ENCODE measurements at places on chromosomes 1 and 21. TPM values are rescaled to one million over a fixed set of nuclear protein-coding genes. Genes with fewer than 3 reads are reported as not detected.

The ALPL gene
- total RNA-seq = 7.8 TPM

The MX2 gene
- total RNA-seq = 22.9 TPM

GRCh38 chr1:214003233-214003632, 15.5 kb downstream of the PROX1 start:
- DNase-seq = no peak

- no peak for DNase-seq
These were observed 57.4 kb upstream of the MTF2 start for GRCh38 chr1:93021539-93022134.

DNA sequence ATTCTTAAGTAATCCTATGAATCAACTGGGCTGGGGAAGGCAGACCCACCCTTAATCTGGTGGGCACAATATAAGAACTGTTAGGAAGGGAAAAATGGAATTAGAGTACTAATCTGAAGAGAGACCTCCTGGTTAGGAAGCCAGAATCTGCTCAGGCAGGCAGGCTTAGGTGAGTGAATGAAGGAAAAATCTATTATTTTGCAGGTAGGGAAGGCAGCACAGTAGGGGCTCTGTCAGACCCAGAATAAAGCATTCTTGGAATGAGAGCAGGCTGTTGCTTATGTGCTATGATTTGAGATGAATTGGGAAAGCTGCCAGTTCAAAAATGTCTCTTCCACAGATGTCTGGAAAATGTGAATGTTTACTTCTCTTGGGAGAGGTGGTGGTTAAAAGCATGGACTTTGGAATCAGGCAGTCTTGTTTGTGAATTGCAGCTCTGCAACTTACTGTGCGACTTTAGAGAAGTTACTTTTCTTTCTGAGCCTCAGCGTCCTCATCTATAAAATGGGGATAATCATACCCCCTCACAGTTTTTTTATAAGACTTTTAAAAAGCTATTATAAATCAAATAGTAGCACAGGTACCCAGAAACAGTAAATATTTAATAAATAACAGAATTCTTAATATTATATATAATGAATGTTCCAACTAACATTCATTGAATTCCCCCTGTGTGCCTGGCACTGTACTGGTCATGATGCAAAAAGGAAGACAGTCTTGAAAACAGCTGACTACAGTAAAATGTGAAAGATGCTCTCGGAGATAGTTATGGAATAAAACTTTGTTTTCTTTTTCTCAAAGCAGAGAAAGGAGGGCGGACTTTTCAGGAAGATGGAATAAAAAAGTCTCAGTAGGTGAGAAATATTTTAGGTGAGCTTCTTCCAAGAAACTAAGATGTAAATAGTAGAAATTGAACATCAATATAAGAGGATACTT, 15.3 kb upstream of the ZNF644 start:
- no peak for DNase-seq

Data from thoracic aorta (tissue), 2 donors.